Natural killer cell treated with Interleukin-12 subunit alpha and Interleukin-12 subunit beta and Interleukin-15 and Interleukin-18, amount 100 ng/mL, for 72 hours (primary cell): ENCODE measurements at places on chromosomes 5 and 9.

GRCh38 chr5:17314907-17315471 is 97.6 kb downstream of the BASP1 start:
- H3K27ac ChIP-seq = no peak overlapping the region
- no peak overlapping the region for H3K4me3 ChIP-seq
- no peak for DNase-seq
- H3K4me1 ChIP-seq = no peaks in the 10 kb centered on the region
- H3K36me3 ChIP-seq = peaks cover 8% of the 10 kb centered on the region

- H3K36me3 ChIP-seq = peaks cover 1% of the 10 kb centered on the region
- H3K27me3 ChIP-seq = peaks cover 55% of the 10 kb centered on the region
- no peak for DNase-seq
- H3K4me3 ChIP-seq = no peak overlapping the region
- H3K4me1 ChIP-seq = peaks cover 6% of the 10 kb centered on the region
- no peak overlapping the region for H3K27ac ChIP-seq
Observed at GRCh38 chr5:124729720-124730359, 16.6 kb downstream of the ZNF608 start.

DNA sequence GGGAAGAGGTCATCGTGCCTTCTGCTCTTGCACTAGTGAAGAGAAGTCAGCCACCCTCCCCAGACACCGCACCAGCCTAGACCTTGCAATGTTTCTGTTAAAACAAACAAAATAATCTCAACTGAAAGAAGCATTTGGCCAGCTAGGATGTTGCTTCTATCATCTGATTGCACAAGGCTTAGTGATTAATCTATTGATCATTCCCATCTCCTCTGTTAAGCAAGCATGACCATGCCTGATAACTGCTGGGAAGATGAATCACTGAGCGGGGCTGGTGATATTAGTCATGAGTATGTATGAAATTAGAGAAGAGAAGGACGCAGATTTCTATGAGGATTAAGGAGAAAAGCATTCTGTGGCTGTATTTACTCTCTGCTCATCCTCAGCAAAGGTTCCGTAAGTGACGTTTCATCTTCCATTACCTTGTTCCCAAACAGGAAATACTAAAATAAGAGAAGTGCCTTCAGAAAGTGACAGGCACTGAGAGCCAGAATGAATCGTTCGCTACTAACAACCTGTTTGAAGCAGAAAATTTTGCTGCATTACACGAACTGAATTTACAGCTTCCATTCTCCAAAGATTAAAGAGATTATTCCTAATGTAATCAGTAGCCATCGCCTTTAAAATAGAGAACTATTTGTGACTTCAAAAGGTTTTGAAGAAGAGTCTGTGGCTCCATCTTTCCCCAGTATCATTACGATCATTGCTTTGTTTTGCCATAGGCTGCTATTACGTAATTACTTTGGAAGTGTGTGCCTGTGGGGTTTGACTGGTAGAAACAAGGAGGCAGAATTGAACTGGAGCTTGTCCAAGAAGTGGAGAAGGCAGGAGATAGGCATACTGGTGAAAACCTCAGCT is 219.1 kb downstream of the MED10 start:
- no peak overlapping the region for H3K27ac ChIP-seq
- no peaks in the 10 kb centered on the region for H3K4me1 ChIP-seq
- peaks cover 10% of the 10 kb centered on the region for H3K27me3 ChIP-seq
- DNase-seq = no peak

DNA sequence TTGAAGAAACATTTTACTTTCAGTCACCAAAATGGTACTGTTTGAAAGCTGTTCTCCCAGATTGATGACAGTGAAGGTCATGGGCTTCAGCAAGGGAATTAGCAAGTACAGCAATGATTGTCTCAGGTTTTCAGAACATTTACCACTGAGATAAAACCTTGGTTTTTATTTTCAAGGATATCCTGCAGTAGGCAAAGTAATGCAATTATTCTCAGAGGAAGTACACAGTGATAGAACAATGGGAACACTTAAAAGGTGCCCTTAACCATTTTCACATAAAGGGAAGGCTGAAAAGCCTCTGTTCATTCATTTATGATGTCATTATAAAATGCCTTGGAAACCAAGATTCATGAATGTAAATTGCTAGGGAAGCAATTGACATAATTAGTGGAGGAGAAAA is 471.8 kb upstream of the ACO1 start:
- DNase-seq = no peak
- H3K4me3 ChIP-seq = no peak overlapping the region
- H3K27me3 ChIP-seq = no peaks in the 10 kb centered on the region
- H3K36me3 ChIP-seq = no peaks in the 10 kb centered on the region
- H3K27ac ChIP-seq = no peak overlapping the region

- no peaks in the 10 kb centered on the region for H3K4me1 ChIP-seq
- no peak overlapping the region for H3K27ac ChIP-seq
- H3K36me3 ChIP-seq = peaks cover 5% of the 10 kb centered on the region
- no peak overlapping the region for H3K4me3 ChIP-seq
- peaks cover 6% of the 10 kb centered on the region for H3K27me3 ChIP-seq
- DNase-seq = no peak
Observed at GRCh38 chr5:10511741-10512640, 51.9 kb upstream of the ANKRD33B start.

DNA sequence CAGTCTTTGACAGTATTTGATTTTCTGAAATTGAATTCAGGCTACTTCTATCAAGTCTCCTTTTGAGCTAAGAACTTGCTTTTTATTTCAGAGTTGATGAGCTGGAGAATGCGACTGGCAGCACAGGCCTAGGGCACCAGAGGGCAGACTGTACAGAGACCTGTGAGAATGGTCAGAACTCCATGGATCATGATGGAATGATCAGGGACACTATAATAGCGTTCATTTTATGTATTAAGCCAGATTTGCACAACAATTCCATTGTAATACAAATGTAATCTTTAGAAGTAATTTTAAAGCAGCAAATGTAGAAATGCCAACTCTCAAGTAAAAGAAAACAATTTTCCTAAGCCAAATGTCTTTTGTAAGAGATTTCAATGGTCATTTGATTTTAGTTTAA is 902.4 kb downstream of the NR2F1-AS1 start:
- no peaks in the 10 kb centered on the region for H3K36me3 ChIP-seq
- no peaks in the 10 kb centered on the region for H3K4me1 ChIP-seq
- H3K4me3 ChIP-seq = no peak overlapping the region
- no peaks in the 10 kb centered on the region for H3K27me3 ChIP-seq

DNA sequence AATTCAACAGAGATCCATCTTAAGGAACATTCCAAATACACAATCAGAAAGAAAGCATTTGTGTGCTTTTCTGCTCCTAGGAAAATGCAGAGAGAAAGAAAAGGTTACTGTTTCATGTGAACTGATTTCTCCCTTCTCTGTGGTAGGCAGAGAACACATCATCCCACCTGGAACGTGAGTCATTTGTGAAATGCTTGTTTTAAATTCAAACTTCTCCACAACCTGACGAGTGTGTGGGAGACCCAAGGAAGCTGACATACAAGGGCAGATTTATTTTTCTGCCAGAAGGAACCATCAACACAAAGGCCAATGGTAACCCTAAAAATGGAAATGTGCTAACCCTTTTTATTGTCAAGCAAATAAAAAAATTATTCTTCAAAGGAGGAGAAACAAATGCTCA is 156.4 kb downstream of the EFNA5 start:
- peaks cover 16% of the 10 kb centered on the region for H3K4me1 ChIP-seq
- H3K36me3 ChIP-seq = no peaks in the 10 kb centered on the region
- H3K4me3 ChIP-seq = no peak overlapping the region
- H3K27me3 ChIP-seq = no peaks in the 10 kb centered on the region
- DNase-seq = no peak

DNA sequence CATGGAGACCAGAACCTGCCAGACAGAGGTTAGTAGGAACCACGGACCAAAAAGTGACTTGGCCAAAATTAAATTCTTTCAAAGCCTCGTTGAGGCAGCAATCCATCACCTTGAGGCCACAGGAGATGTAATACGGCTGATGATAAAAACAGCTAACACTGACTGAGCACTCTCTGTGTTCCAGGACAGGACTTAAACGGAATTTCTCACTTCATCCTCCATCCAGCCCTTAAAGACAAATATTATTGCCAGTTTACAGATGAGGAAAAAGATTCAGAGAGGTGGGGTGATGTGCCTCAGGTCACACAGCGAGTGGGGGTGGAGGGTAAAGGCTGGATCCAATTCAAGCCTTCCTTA is 25.1 kb downstream of the STK10 start:
- H3K4me3 ChIP-seq = no peak overlapping the region
- no peaks in the 10 kb centered on the region for H3K27me3 ChIP-seq
- H3K36me3 ChIP-seq = peaks cover 7% of the 10 kb centered on the region
- H3K27ac ChIP-seq = peak overlapping the region; percentile 55
- DNase-seq = no peak

DNA sequence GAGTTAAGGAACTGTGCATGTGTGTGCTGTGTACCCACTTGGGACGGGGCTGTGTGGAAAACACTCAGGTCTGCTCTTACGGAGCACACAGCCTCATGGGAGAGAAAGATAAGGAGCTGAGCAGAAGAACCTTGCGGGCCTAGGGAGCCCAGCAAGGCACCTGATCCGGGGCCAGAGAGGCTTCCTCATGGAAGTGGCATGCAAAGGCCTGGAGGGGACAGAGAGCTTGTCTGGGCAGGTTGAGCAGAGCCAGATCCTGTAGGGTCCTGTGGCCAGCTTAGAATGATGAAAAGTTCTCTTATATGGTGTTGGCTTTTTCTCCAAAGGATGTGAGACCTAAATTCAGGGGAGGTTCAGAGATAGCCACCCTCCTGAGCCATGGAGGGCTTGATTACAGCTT is 45.2 kb downstream of the NEK6 start:
- no peak overlapping the region for H3K4me3 ChIP-seq
- DNase-seq = no peak
- H3K27me3 ChIP-seq = no peaks in the 10 kb centered on the region
- no peaks in the 10 kb centered on the region for H3K36me3 ChIP-seq

GRCh38 chr5:72434056-72434780 is 73.0 kb downstream of the ZNF366 start:
- H3K4me1 ChIP-seq = no peaks in the 10 kb centered on the region
- no peak overlapping the region for H3K4me3 ChIP-seq
- H3K27me3 ChIP-seq = peaks cover 10% of the 10 kb centered on the region
- H3K36me3 ChIP-seq = no peaks in the 10 kb centered on the region
- no peak overlapping the region for H3K27ac ChIP-seq

DNA sequence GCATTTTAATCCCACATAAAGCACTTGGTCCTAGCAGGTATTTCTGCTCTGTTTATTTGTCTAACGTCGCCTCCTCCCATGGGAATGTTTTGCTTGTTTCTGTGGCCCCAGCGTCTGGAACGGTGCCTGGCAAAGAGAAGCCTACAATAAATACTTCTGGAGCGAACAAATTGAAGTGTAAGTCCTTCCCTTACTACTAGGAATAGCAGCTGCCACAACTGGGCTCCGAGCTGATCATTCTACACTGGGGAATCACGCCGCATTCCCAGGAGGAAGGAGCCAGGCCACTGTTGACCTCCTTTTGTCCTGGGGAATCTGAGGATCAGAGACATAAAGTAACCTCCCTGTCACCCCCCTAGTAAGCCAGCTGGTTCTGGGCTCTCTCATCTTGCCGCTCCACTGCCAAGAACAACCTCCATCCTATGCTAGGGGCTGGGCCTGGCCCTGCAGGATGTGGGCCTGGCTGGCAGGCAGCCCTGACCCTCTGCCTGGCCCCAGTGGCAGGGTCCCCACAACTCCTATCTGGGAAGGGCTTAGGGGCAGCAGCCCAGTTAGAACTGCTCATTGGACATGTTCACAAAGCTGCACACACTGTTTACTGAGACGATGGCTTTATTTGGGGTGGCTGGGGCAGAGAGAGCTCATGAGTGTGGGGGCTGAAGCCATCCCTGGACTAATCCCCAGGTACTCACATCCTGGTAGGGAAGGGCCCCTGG is 82.8 kb downstream of the GTF3C4 start:
- H3K27ac ChIP-seq = no peak overlapping the region
- no peak for DNase-seq
- H3K4me1 ChIP-seq = no peaks in the 10 kb centered on the region
